ENCODE measurements at places on chromosomes 12 and 14. TPM values are rescaled to one million over a fixed set of nuclear protein-coding genes. Genes with fewer than 3 reads are reported as not detected.

FBLN5 gene
- total RNA-seq: 31.1 TPM

MFAP5 gene
- 2.8 TPM for total RNA-seq

RITA1 gene
- 12.6 TPM for total RNA-seq

SIX6 gene
- total RNA-seq: not detected

Data from aortic smooth muscle cell (primary cell).